Tibial nerve (tissue), 4 donors: ENCODE measurements at places on chromosomes 11 and 22. TPM values are rescaled to one million over a fixed set of nuclear protein-coding genes. Genes with fewer than 3 reads are reported as not detected.
A peak's percentile ranks its signal among the peaks of the same experiment; 100 is the strongest.

DNA sequence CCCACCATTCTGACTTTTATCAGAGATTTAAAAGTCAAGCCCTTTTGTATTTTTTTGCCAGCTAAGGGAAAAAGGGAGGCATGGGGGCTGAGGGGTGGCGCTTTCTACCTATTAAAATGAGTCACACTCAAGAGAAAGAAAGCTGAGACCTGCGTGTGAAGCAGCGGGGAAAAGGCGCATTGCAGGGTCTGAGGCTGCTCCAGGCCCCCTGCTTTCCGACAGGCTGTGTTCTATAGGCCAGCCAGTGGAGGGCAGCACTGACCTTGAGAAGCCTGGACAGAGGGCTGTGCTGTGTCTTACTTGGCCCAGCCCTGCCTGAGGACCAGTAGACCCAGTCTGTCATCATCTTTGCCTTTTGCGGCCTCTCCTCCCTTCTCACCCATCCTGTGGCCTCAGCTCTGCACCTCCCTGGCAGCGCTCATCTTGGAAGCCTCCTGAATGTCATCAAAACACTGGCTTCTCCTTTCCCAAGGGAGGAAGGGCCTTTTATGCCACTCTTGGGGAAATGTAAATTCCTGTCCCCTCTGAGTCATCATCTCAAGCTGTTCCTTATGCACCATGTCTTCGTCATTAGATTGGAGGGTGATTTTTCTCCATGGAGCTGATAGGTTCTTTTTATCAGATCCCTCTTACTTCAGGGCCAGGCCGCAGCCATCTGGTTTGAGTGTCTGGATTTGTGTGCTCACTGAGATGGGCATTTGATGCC, 12.6 kb upstream of the MAPK8IP1 start:
- no peaks in the 10 kb centered on the region for H3K4me1 ChIP-seq
- H3K27ac ChIP-seq, result peak overlapping the region; percentile 36
- no peaks in the 10 kb centered on the region for H3K27me3 ChIP-seq
- DNase-seq, result no peak
- no peak overlapping the region for H3K4me3 ChIP-seq
- peaks cover 39% of the 10 kb centered on the region for H3K36me3 ChIP-seq

DNA sequence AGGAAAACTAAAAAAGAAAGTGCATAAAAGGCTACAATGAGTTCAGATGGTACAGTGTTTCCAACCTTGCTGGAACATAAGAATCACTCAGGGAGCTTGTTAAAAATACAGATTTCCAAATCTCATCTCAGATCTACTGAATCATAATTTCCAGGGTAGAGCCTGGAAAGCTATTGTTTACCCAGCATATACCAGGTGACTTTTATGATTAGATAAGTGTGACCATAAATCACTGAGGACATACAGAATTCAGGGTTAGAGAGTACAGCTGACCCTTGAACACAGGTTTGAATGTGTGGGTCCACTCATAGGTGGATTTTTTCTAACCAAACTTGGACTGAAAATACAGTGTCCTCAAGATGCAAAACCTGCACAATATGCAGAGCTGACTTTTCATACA, 11.9 kb downstream of the SAAL1 start:
- H3K36me3 ChIP-seq, result no peaks in the 10 kb centered on the region
- no peak for DNase-seq
- no peaks in the 10 kb centered on the region for H3K4me1 ChIP-seq
- no peaks in the 10 kb centered on the region for H3K27me3 ChIP-seq
- no peak overlapping the region for H3K27ac ChIP-seq

DNA sequence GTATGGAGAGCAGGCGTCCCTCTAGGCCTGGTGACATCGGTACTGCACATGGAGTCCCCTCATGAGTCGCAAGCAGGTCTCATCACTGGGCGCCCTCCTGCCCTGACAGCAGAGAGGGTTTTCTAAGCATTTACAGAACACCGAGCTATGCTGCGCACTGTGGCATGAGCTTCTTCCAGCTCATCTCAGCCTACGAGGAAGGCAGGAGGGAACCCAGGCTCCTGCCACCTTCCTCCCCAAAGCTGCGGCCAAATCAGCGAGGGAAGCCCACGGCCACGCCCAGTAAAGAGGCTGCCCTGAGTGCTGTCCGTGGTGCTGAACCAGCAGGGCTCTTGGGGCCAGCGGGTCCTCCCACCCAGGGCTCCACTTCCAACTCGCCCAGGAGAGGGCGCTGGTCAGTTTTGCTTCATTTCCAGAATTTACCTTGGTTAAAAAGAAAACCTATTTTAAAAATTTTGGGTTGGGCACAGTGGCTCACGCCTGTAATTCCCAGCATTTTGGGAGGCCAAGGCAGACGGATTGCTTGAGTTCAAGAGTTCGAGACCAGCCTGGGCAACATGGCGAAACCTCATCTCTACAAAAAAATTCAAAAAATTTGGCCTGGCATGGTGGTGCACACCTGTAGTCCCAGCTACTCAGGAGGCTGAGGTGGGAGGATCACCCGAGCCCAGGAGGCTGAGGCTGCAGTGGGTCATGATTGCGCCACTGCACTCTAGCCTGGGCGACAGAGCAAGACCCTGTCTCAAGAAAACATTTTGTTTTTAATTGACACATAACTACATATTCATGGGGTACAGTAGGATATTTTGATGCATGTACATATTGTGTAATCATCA, 34.2 kb downstream of the PHF21B start:
- H3K4me1 ChIP-seq, result no peaks in the 10 kb centered on the region
- H3K36me3 ChIP-seq, result no peaks in the 10 kb centered on the region
- no peak overlapping the region for H3K4me3 ChIP-seq
- H3K27me3 ChIP-seq, result no peaks in the 10 kb centered on the region

DNA sequence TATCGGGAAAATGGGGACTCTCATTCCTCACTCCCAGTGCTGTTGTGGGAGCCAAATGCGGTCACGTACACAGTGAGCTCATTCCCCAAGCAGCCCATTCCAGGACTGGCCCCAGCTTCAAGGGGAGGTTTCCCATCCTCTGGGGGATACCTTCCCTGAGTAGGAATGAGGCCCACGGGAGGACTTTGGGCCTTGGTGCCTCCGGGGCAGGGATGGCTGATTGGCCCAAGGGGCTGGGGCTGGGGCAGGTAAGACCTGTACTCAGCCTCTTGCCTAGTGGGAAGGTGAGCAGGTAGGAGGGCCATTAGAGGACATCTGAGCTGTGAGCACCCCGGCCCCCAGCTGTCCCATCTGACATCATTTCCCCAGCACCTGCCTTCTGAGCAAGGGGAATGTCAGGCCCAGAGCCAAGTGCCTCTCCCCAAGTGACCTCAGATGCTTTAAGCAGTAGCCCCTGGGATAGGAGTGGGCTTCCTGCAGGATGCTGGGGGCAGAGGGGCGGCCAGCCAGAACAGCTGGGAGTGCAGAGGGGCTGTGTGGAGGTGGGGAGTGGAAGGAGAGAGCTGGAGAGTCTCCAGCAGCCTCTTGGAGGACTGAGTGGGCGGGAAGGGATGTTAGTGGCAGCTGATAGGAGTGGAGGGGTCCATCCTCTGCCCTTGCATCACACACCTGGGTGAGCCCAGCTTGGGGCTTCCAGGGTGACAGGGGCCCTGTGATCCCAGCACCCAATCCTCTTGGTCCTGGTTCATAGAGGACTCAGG, 58.4 kb downstream of the CD82 start:
- H3K4me3 ChIP-seq, result no peak overlapping the region
- DNase-seq, result no peak
- H3K27ac ChIP-seq, result no peak overlapping the region
- peaks cover 17% of the 10 kb centered on the region for H3K4me1 ChIP-seq

DNA sequence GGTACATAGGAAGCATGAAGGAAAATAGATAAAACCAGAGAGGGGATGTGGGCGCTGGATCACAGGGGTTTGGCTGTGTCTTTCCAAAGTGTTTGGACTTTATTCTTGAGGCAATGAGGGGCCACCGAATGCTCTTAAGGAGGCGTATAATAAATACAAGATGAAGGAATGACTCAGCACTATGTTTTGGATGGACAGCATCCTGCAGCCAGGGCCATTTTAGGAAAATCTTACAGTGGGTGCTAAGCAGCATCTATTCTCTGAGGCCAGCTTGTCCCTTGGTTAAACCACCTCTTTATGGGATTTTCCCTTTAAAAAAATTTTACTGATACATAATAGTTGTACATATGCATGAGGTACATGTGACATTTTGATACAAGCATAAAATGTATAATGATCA, 4.3 kb upstream of the LDHA start:
- no peak overlapping the region for H3K4me3 ChIP-seq
- peaks cover 19% of the 10 kb centered on the region for H3K4me1 ChIP-seq
- no peak overlapping the region for H3K27ac ChIP-seq
- H3K27me3 ChIP-seq, result no peaks in the 10 kb centered on the region

DNA sequence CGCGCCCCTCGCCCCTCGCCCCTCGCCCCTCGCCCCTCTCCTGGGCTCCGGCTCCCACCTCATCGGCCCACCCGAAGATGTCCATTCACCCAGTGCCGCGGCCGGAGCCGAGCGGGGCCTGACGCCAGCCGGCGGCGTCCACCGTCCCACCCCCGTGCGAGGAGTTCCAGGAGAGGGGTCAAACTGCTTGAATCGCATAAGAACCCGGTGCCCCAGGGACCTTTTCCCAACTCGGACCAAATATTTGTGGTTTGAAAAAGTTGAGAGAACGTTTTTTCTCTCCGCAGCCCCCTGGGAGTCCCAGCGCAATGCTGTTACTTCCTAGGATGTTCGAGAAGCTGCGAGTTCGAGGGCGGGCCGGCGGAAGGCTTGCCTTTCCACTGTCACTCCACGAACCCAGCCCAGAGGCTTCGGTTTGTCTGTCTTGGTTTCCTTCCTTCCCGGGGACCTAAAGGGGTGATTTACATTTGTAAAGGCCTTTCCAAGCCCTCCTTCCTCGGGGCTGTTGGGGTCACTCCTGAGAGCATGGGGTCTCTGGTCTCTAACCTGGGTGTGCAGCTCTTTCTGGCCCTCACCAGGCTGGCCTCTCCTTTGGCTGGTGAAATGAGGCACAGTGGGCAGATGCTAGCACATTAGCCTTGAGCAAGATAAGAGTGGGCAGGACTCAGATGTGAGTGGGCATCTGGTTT, 38.0 kb downstream of the ETS1 start:
- peak overlapping the region; percentile 80 for H3K27ac ChIP-seq
- no peaks in the 10 kb centered on the region for H3K36me3 ChIP-seq
- H3K4me1 ChIP-seq, result peaks cover 66% of the 10 kb centered on the region
- H3K27me3 ChIP-seq, result no peaks in the 10 kb centered on the region

GRCh38 chr22:48301421-48301820, 1526.3 kb downstream of the BRD1 start:
- no peaks in the 10 kb centered on the region for H3K27me3 ChIP-seq
- no peaks in the 10 kb centered on the region for H3K36me3 ChIP-seq
- DNase-seq, result no peak
- no peak overlapping the region for H3K27ac ChIP-seq

DNA sequence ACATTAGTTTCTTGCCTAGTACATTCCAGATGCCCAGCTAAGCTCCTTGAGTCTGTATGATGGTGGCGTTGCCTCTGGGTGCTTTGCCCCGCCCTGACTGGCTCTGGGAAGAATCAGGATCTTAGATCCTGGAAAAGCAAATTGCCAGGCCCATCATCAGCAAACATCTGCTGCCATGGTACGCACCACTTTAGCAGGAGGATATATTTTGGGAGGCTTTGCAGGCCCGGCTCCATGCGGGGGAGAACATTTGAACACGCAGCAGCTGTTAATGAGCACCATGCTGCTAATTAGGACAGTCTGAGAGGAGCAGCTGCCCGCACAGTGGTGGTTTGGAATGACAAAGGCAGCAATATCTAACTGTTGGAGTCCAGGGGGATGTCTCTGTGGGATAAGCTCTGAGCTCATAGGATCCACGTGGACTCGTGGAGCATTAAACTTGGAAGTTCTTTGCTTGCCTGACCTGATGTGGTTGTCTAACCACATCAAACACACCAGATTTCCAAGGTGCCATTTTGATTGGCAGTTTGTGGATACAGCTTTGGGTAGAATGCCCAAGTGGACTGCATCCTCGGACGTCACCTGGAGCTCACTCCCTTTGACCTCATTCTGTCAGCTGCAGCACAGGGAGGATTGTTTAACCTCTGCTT, 217.0 kb upstream of the ZBED5 start:
- H3K4me3 ChIP-seq, result no peak overlapping the region
- H3K27me3 ChIP-seq, result no peaks in the 10 kb centered on the region
- no peaks in the 10 kb centered on the region for H3K4me1 ChIP-seq
- no peak overlapping the region for H3K27ac ChIP-seq
- no peaks in the 10 kb centered on the region for H3K36me3 ChIP-seq

GRCh38 chr11:26964339-26964738, 29.6 kb upstream of the FIBIN start:
- H3K27me3 ChIP-seq, result no peaks in the 10 kb centered on the region
- no peak for DNase-seq
- no peaks in the 10 kb centered on the region for H3K4me1 ChIP-seq
- no peak overlapping the region for H3K27ac ChIP-seq

Gene KRTAP5-1
- total RNA-seq, result not detected

Gene SNX15
- total RNA-seq, result 33.3 TPM

GRCh38 chr22:44192098-44192815, 11.5 kb downstream of the PARVG start:
- H3K27ac ChIP-seq, result no peak overlapping the region
- H3K27me3 ChIP-seq, result no peaks in the 10 kb centered on the region
- H3K36me3 ChIP-seq, result no peaks in the 10 kb centered on the region
- no peak overlapping the region for H3K4me3 ChIP-seq
- DNase-seq, result no peak

DNA sequence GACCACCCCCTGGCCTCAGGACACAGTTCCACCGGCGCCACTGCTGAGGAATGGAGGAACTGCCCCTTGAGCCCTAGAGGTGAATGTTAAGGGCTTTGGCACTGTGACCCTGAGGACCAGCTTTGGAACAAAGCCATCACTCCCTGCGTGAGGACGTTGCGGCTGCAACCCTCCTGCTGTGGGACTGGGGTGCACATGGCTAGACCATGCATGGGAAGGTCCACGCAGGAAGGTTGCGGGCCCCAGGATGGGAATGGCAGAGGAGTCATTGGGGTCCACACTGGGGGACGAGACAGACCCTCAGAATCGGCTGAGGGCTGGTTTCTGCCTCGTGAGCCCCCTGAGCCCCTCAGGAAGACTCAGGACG, 6.4 kb upstream of the ADORA2A start:
- no peak overlapping the region for H3K4me3 ChIP-seq
- no peak overlapping the region for H3K27ac ChIP-seq

DNA sequence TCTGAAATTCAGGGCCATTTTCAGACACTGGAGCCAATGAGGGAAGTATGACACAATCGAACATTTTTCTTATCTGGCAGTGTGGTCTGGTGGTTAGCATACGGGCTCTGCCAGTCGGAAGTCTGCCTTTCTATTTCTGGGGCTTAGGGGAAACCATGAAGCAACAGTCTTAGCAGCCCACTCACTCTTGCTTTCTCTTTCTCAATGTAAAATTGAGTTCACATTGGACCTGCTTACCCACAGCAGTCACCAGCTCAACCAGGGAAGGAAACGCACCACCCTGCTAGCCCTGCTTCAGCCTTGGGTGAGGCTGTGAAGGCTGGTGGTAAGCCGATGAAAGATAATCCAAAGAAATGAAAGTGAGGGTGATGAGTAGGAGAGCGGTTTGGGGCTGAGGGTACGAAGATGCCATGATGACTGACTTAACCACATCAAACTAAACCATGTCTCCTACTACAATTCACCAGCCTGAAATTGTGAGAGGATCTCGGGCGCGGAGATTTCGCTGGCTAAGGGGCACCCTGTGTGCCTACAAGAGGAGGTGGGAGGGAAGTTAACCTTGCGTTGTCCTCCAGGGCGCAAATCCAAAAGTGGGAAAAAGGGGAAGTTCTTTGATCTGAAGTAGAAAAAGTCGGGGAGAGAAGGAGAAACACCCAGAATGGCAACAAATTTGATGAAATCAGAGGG, 2.0 kb upstream of the LMO2 start:
- H3K27ac ChIP-seq, result no peak overlapping the region
- peak overlapping the region; percentile 18 for H3K4me3 ChIP-seq
- DNase-seq, result no peak
- no peaks in the 10 kb centered on the region for H3K4me1 ChIP-seq
- no peaks in the 10 kb centered on the region for H3K36me3 ChIP-seq

Gene NLRP14
- total RNA-seq, result not detected
